Kidney (tissue), 22 donors: ENCODE measurements at places on chromosomes 5 and 9. TPM values are rescaled to one million over a fixed set of nuclear protein-coding genes. Genes with fewer than 3 reads are reported as not detected.

PCDHGB4 gene
- total RNA-seq = 6.1 TPM

PBX3 gene
- 23.6 TPM for total RNA-seq

EIF4E1B gene
- not detected for total RNA-seq

ORM2 gene
- not detected for total RNA-seq

N4BP3 gene
- 5.6 TPM for total RNA-seq

HSD17B4 gene
- total RNA-seq = 202 TPM

CD72 gene
- total RNA-seq = 7.1 TPM

GRCh38 chr9:131038256-131039128, 29.5 kb downstream of the LAMC3 start:
- no peaks in the 10 kb centered on the region for H3K36me3 ChIP-seq
- H3K27me3 ChIP-seq = no peaks in the 10 kb centered on the region
- DNase-seq = no peak
- no peak overlapping the region for H3K27ac ChIP-seq
- H3K4me1 ChIP-seq = no peaks in the 10 kb centered on the region

GRCh38 chr9:117204971-117205370, 209.9 kb downstream of the ASTN2 start:
- DNase-seq = no peak
- H3K27ac ChIP-seq = no peak overlapping the region
- H3K4me3 ChIP-seq = no peak overlapping the region
- no peaks in the 10 kb centered on the region for H3K36me3 ChIP-seq

DNA sequence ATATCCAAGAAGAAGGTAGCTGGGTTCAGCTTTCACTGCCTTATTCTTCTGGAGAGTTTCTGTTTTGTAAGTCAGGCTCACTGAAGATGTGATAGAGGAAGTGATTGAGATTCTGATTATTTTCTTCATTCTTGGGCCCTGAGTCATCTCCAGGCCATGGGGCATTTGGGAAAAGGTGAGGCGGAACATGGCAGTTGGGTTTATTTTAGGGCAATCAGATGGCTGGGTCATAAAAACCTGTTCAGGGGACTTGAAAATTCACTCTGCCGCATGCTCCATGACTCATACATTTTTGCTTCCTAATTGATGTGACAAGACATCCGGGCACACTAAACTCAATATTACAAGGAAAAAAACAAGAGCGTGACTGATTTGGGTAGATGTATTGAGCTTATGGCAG, 265.7 kb upstream of the KLF4 start:
- no peaks in the 10 kb centered on the region for H3K27me3 ChIP-seq
- H3K4me3 ChIP-seq = no peak overlapping the region

DNA sequence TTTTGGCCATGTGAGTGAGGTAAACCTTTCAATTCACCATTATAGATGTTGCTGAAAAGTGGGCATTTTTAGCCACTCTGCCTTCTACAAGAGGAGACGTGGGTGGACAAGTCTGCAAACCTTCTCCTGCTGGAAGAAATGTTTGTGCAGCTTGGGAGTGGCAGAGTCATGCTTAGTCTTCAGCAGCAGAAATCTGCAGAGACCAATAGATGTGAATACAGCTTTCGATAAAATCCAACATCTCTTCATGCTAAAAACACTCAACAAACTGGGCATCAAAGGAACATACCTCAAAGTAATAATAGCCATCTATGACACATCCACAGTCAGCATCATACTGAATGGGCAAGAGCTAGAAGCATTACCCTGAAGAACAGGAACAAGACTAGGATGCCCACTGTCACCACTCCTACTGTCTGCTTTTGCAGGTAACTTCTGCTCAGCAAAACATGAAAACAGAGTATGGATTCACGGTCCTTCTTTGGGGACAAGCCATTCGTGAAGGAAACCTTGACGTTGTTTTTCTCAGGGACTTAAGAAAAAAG, 91.3 kb downstream of the RALGPS1 start:
- no peak for DNase-seq
- no peaks in the 10 kb centered on the region for H3K36me3 ChIP-seq
- H3K27me3 ChIP-seq = no peaks in the 10 kb centered on the region
- no peaks in the 10 kb centered on the region for H3K4me1 ChIP-seq
- no peak overlapping the region for H3K27ac ChIP-seq

DNA sequence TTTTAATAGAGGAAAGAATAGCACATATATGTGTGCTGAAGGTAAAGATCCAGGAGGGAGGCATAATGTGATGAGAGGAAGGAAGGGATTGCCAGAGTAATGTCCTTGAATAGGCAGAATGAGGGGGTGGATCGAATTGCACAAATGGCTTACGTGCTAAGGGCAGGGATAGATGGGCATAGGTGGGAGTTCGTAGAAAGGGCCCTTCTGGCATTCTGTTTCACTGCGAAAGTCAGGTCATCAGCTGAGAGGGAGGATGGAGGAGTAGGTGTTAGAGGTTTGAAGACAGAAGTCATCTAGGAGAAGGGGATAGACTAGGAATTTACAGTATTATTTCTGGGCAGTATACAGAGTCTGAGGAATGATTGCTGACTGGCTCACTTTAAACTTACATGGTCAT, 32.1 kb downstream of the CNOT6 start:
- no peaks in the 10 kb centered on the region for H3K27me3 ChIP-seq
- DNase-seq = peak; percentile 52
- no peak overlapping the region for H3K27ac ChIP-seq
- peaks cover 6% of the 10 kb centered on the region for H3K4me1 ChIP-seq
- no peak overlapping the region for H3K4me3 ChIP-seq

DNA sequence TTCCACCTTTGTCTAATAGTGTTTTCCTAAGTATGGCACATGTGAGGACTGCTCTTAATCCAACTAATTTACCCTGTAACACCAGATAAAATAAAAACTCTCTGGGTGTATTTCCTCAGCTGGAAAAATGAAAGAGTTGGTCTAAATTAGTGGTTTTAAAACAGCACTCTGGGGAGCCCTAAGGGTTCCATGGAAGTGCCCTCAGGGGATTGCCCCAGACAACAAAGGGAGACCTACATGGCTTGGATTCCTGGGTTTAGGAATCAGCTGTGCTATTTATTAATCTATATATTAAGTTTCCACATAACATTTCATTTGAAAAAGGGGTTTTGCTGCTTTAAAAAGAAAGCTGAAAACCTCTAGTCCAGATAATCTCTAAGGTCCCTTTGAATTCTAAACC, 20.2 kb downstream of the ADAMTS6 start:
- H3K27me3 ChIP-seq = no peaks in the 10 kb centered on the region
- no peak overlapping the region for H3K27ac ChIP-seq
- no peak overlapping the region for H3K4me3 ChIP-seq
- H3K36me3 ChIP-seq = no peaks in the 10 kb centered on the region
- no peak for DNase-seq
- no peaks in the 10 kb centered on the region for H3K4me1 ChIP-seq

DNA sequence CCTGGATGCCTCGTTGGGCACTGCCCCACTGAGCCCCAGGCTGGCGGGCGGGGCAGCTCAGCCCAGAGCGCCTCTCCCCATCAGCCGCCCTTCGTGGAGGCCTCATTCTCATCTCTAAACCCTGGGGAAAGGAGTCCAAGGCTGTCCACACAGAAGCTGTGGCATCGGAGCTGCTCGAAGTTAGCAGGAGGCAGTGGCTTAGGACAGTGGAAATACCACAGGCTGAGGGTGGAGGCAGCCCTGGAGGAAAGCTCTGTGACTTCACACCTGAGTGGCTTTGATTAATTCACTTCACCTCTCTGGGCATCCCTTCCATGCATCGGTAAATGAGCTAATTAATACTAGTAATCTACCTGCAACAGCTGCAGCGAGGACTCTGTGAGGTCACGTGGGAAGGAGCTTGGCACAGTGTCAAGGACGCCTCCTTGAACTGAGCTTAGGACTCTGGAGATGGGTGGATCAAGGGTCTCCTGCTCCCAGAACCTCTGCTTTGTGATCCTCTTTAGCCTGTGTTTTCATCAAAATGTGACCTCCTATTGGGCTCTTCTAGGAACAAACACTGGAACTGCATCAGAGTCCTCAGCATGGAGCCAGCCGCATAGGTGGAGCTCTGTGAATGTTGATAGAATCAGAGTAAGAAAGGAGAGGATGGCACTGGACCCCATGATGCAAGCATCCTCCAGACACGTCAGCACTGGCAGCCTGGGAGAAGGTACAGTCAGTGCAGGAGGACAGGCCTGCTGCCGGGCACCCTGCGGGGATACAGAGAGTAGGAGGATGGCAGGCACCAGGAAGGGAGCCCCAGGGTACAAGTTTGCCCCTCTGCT, 842 bp upstream of the ANGPTL2 start:
- H3K27me3 ChIP-seq = peaks cover 2% of the 10 kb centered on the region
- peaks cover 8% of the 10 kb centered on the region for H3K4me1 ChIP-seq
- no peaks in the 10 kb centered on the region for H3K36me3 ChIP-seq
- H3K4me3 ChIP-seq = peak overlapping the region; percentile 36
- H3K27ac ChIP-seq = peak overlapping the region; percentile 30

GRCh38 chr9:36123515-36123914, 13.0 kb upstream of the GLIPR2 start:
- H3K36me3 ChIP-seq = no peaks in the 10 kb centered on the region
- no peak overlapping the region for H3K27ac ChIP-seq
- H3K4me3 ChIP-seq = no peak overlapping the region

GRCh38 chr5:150636391-150637244, 3.8 kb upstream of the SYNPO start:
- no peaks in the 10 kb centered on the region for H3K36me3 ChIP-seq
- H3K27ac ChIP-seq = no peak overlapping the region
- H3K4me1 ChIP-seq = peaks cover 28% of the 10 kb centered on the region
- H3K27me3 ChIP-seq = no peaks in the 10 kb centered on the region

DNA sequence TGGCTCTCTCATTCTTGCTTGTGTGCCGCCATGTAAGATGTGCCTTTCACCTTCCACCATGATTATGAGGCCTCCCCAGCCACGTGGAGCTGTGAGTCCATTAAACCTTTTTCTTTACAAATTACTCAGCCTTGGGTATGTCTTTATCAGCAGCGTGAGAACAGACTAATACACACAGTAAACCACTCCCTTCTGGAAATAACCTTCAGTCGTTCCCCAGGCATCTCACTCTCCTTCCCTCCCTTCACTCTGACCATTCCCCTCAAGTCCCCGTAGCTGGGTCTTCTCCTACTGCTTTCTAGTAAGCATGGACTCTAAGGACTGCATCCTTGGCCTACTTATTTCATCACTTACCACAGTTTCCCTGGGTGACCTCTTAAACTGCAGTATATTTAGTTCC, 493.9 kb downstream of the CCDC171 start:
- H3K27ac ChIP-seq = no peak overlapping the region
- H3K36me3 ChIP-seq = no peaks in the 10 kb centered on the region
- DNase-seq = no peak
- no peaks in the 10 kb centered on the region for H3K4me1 ChIP-seq

- DNase-seq = no peak
- no peaks in the 10 kb centered on the region for H3K4me1 ChIP-seq
- H3K27ac ChIP-seq = no peak overlapping the region
- no peaks in the 10 kb centered on the region for H3K36me3 ChIP-seq
- H3K27me3 ChIP-seq = no peaks in the 10 kb centered on the region
Observed at GRCh38 chr9:135056541-135056940, 30.9 kb upstream of the OLFM1 start.

DNA sequence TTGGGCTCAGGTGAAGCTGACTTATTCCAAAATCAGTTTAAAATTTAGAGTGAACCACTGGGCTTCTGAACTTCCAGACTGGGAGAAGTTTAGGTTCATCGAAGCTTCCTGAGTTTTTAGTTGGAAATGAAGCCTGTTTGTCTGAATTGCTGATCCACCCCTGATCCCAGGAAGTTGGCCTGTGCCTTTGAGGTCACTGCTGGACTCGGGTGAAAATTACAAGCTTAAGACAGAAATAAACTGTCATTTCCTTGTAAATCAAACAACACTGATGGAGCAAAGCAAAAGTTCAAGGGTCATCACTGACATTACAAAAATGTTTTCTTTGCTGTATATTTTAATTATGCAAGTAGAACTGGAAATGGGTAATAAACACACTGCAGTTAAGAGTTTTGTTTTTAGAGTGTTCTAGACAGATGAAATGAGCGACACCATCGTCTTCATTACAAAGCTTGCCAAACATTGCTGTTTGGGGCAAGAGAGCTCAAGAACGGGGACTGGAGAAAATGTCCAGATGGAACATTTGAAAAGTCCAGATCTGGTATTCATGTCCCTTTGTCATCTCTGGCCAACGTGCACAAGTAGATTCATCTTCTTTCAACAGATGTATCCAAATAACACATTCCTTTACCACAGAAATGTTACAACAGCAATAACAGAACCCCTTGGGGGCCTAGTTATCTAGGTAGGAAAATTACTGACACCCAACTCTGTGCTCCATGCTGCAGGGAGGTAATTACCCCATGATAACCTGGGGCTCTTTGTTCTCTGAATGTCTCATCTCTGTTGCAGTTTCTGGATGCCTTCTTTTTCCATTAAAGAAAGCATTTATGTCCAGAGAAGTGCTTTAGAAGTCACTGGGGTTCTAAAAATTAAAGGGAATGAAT, 142.4 kb upstream of the ERCC6L2 start:
- H3K36me3 ChIP-seq = no peaks in the 10 kb centered on the region
- no peak overlapping the region for H3K27ac ChIP-seq
- H3K4me1 ChIP-seq = no peaks in the 10 kb centered on the region
- H3K4me3 ChIP-seq = no peak overlapping the region

DNA sequence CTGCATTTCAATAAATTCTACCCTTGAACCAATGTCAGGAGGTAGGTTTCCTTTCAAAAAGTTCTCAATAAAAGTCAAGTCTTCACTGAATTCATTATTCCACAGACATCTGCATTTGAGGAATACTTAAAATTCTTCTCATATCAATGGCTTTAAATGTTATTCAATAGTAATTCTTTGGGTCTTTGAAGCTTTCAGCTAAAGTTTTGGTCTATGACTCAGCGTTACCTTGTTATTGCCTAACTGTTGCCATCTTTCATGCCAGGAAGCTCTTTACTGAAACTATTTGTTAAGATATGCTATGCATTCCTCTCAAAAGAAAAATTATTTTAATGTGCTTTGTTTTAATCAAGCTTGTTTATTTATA, 170.5 kb downstream of the NNT start:
- no peak for DNase-seq
- H3K27ac ChIP-seq = no peak overlapping the region
- no peaks in the 10 kb centered on the region for H3K27me3 ChIP-seq
- no peak overlapping the region for H3K4me3 ChIP-seq

GRCh38 chr5:18305288-18305924, 671.1 kb downstream of the TAF11L14 start:
- no peaks in the 10 kb centered on the region for H3K4me1 ChIP-seq
- H3K4me3 ChIP-seq = no peak overlapping the region
- H3K27me3 ChIP-seq = peaks cover 2% of the 10 kb centered on the region
- H3K36me3 ChIP-seq = no peaks in the 10 kb centered on the region
- DNase-seq = peak; percentile 37

DNA sequence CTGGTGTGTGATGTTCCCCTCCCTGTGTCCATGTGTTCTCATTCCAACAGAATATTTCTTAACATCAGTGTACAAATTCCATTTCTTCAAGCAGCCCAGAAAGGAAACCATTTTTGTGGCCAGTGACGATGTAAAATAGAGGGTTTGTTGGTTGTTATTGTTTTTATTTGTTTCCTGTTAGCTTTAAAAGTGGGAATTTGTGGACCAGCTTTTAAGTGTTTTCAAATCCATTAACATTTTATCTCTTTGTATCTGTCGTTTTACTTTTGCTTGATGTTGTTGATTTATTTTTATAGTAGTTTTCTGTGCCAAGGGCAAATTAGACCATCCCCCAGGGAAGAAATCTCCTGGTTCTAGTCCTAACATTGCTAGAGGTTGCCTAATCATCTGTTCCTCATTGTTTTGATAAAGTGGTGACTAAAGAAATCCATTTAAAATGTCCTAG, 100.0 kb downstream of the GDNF start:
- no peak overlapping the region for H3K27ac ChIP-seq
- no peak overlapping the region for H3K4me3 ChIP-seq
- peaks cover 9% of the 10 kb centered on the region for H3K4me1 ChIP-seq
- no peaks in the 10 kb centered on the region for H3K27me3 ChIP-seq
- H3K36me3 ChIP-seq = no peaks in the 10 kb centered on the region
- DNase-seq = no peak

- no peaks in the 10 kb centered on the region for H3K36me3 ChIP-seq
- DNase-seq = no peak
- H3K4me1 ChIP-seq = no peaks in the 10 kb centered on the region
- H3K27me3 ChIP-seq = no peaks in the 10 kb centered on the region
Observed at GRCh38 chr5:62626534-62626933, 47.9 kb downstream of the LRRC70 start.
